ENCODE measurements at places on chromosomes 16 and 17. TPM values are rescaled to one million over a fixed set of nuclear protein-coding genes. Genes with fewer than 3 reads are reported as not detected.

- peak; percentile 29 for DNase-seq
- H3K36me3 ChIP-seq: no peaks in the 10 kb centered on the region
- H3K4me3 ChIP-seq: no peak overlapping the region
Observed at GRCh38 chr17:1931844-1932579, 93.1 kb downstream of the RTN4RL1 start.

DNA sequence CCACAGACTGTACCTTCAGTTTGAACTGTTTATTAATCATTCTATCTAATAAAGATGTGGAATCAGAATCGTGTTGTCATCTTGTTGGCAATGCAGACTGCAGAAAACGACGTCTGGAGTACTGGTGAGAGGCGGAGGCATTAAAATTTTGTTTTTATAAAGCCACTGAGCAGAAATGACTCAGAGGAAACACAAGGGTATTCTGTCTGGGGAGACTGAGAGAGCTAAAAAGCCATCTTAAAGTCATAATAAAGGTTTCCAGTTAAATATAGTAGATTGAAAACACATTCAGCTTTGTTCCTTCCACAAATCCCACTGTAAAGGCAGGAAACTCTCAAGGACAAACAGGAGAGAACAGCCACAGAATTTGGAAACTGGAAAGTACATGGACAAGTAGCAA, 74.2 kb downstream of the CPPED1 start:
- no peaks in the 10 kb centered on the region for H3K27me3 ChIP-seq
- peak overlapping the region; percentile 64 for H3K27ac ChIP-seq
- no peaks in the 10 kb centered on the region for H3K36me3 ChIP-seq
- H3K4me3 ChIP-seq: no peak overlapping the region

GRCh38 chr16:59993101-59993500, 1259.0 kb upstream of the GOT2 start:
- no peak for DNase-seq
- no peaks in the 10 kb centered on the region for H3K4me1 ChIP-seq
- no peaks in the 10 kb centered on the region for H3K36me3 ChIP-seq

Gene GRIN2A
- total RNA-seq: 0.53 TPM

Gene MYCBPAP
- 0.99 TPM for total RNA-seq
